ENCODE measurements at places on chromosomes 5 and 9.

DNA sequence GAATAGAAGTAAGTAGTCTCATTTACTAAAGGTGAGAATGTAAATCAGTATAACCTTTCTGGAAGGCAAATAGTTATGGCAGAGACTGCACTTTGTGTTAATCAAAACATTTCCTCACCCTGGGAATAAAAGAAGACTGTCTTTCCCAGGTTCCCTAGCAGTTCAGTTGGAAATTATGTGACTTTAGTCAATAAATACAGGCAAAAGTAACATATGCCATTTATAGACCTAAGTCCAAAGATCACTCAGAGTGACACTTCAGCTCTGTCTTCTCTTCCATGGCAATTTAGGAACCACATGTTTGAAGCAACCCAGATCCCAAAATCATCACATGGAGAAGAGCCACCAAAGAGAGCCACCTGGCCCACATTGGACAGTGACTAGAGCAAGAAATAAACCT is 160.7 kb upstream of the SV2C start:
- no peak for DNase-seq

GRCh38 chr9:110526426-110526825 is 53.1 kb downstream of the SVEP1 start:
- DNase-seq = no peak

DNA sequence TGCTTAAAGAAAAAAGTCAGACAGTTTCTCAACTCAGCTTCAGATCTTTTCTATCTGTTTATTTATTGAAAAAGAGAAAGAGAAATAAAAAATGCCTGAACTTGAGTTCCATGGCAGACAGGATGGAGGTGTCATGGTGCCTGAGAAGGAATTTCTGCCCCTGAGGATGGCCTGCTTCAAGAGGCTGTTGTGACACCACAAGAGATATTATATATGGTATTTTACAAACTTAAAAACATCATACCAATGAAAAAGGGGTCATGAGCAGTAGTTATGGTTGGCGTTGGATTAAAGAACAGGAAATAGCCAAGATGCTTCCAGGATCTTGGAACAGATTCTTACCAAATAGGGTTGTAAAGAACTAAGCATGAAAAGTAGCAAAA is 344.6 kb downstream of the GLIS3 start:
- DNase-seq = no peak

- DNase-seq = no peak
Observed at GRCh38 chr5:36949593-36949992, 73.0 kb downstream of the NIPBL start.

All from COR-L47 (cell line).